K562 (cell line): ENCODE measurements at places on chromosomes 16 and 17. TPM values are rescaled to one million over a fixed set of nuclear protein-coding genes. Genes with fewer than 3 reads are reported as not detected.

XYLT1 gene
- 0.04 and 0.09 TPM in 2 replicates for total RNA-seq

CYB5B gene
- total RNA-seq, result 103 and 107 TPM in 2 replicates

NR1D1 gene
- total RNA-seq, result 6.6 and 7.7 TPM in 2 replicates

GRAPL gene
- 0.22 TPM in 1 of 2 replicates, not detected in the other for total RNA-seq

PYDC1 gene
- not detected in 2 replicates for total RNA-seq

DNA sequence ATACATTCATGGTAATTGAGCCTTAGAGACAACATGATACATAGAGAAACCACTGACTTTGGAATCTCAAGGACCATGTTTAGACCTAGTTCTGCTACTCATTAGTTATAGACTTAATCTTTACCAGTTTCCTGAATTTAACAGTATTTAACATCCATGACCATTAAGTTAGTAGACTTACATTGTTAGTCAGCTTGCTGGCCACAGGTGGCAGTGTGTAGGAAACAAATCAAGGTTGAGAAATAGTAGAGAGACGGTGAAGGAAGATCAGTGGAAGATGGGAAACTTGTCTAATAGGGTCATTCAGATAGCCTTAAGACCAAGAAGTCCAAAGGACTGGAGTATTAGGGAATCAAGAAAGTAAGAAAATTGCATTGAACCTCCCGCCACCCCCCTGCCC lies 31.0 kb downstream of the OMG start:
- DNase-seq, result no peak

DNA sequence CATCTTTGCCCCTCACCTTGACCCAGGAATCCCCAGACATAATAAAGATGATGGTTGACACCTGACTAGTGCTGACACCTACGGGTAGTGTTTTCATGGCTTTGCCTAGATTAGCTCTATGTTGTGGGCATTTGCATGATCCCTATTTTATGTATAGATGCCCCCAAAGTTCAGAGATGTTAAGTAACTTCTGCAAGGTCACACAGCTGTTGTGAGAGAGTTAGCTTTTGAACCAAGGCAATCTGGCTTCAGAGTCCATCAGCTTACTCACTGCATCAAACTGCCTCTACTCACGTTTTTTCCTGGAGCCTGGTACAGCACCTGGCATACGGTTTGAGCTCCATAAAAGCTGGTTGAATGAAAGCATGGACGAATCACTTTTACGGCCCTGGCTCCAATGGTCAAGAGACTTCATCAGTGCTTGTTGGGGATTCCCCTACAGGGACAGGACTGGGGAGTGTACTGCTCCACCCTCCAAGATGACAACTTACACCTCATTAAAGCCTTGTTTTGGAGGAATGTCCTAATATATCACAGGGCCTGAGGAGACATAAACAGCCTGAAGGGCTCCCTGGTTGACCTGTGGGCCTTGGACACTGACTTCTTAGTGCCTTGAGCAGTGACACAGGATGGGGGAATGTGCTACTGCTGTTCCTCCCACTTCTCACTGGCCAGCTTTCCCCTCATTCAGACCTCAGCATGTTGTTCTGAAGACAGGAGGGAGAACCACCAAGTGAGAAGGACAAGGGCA lies 193.2 kb upstream of the ASIC2 start:
- no peak for DNase-seq

GRCh38 chr16:87812200-87812656 lies 46.4 kb upstream of the KLHDC4 start:
- DNase-seq, result no peak

DNA sequence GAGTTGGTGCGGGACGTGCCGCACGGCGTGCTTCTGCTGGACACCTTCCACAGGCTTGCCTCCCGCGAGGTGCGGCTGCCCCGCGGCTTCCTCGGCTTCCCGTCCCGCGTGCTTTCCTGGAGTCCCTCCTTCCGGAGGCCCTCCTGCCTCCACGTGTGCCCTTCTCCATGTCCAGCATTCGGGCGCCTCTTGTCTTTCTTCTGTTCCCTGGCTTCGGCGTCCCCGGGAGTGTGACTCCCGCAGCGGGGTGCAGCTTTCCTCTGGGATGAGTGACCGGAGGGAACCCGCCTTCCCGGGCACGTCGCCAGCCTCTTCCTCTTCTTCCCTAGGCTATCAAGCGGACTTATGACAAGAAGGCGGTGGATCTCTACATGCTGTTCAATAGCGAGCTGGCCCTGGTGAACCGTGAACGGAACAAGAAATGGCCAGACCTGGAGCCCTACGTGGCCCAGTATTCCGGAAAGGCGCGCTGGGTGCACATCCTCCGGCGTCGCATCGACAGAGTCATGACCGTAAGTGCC lies 23.0 kb downstream of the DNAH2 start:
- no peak for DNase-seq

- peak; percentile 55 for DNase-seq
These were observed 5.4 kb downstream of the NAT9 start for GRCh38 chr17:74770498-74771318.

DNA sequence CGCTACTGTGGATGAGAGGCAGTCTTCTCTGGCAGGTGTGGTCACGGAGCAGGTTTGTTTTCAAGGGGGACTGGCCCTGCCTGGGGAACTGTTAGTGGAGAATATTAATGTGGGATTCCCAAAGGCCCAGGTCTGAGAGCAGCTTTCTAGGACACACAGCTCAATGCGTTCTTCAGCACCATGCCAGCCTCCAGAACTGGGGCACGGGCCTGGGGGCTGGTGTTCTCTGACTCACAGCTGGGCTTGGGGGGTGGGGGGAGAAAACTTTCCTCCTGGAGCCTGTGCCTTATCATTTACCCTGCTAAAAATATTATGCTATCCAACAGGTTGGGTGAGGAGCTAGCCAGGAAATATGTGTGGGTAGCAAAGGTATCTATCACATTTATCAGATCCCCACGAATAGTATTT lies 13.5 kb upstream of the LHX1 start:
- no peak for DNase-seq

DNA sequence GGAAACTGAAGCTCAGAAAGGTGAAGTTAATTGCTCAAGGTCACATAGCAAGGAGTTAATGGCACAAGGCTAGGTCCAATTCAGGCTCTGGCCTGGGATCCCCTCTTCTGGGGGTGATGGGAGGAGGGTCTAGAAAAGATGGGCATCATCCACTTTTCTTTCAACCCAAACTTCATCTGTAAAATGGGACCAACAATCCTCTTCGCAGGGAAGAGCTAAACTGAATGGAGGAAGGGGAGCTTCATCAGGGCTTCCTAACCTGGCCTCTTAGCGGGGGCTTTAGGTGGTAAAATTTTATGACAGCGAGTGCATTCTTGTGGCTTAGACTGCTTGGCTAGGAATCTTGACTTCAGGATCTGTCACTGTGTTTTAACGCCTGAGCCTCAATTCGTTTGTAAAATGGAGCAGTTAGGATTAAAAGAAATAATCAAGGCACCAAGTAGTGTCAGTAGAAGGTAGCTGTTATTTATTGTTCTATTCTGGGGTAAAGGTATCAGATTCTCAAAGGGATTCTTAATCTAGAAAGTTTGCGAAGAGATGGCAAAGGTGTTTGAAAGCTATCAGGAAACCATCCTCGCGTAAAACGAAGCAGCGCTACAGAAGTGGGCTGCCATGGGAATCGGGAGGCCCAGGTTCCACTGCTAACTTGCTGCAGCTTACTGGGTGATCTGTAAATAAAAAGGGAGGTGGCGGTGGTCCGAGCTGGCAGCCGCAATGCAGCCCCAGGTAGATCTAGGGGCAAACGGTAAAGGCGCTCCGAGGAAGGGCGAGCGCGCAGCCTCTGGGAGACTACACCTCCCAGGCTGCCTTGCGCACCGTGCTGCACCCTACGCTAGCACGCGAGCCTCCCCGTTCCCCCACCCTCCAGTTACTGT lies 1.5 kb upstream of the SRCAP start:
- peak; percentile 85 for DNase-seq

GRCh38 chr16:13684819-13685563 lies 235.0 kb upstream of the ERCC4 start:
- no peak for DNase-seq

GRCh38 chr16:86145669-86146068 lies 246.7 kb downstream of the IRF8 start:
- DNase-seq, result no peak

DNA sequence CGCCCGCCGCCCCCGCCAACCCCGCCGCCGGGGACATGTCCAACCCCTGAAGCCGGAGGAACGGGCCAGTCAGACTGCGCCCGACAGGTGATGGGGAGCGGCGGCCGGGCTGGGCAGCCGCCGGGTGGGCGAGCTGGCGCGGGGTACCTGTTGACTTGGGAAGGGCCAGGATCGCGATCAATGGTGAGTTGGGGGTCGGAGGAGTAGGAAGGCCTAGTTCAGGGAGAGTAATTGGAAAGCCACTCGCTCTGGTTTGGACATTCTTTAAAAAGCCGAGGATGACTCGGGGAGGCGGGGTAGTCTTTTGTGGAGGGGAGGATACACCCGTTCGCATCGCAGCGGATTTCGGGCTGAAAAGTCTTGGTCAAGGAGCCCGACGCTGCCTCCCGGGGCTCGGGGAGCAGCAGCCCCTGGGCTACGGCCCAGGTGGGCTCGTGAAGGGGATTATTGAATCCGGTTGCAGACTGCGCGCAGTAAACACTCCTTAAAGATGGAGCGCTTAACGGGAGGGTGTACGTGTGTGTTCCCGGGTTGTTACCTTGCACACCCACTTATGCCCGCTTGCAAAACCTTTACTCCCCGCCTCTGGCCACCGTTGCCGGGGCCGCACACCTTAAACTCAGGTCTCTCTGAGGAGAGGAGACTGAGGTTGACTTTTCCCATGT lies 123.8 kb downstream of the GOSR1 start:
- DNase-seq, result no peak
